ENCODE measurements at places on chromosomes 4 and X.

DNA sequence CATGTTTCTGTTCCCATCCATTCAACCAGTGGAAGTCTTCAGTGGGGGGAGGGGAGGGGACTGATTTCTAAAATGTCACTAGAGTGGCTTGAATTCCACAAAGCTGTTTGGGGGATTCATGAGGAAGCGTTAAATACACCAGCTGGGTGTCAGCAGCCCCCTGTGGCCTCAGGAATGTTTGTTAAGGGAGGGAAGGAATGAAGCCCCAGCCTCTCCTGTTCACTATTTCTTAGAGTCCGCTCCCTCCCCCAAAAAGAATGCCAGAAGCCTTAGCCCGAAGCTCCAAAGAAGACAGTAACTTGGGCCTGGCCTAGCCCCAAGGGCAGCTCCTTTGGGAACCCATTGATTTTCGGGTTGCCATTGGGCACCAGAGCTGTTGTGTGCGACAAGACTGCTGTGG, 3.3 kb downstream of the SHROOM2 start:
- DNase-seq = no peak

- DNase-seq = no peak
Measured at GRCh38 chr4:164945146-164945545, 32.3 kb downstream of the TRIM61 start.

DNA sequence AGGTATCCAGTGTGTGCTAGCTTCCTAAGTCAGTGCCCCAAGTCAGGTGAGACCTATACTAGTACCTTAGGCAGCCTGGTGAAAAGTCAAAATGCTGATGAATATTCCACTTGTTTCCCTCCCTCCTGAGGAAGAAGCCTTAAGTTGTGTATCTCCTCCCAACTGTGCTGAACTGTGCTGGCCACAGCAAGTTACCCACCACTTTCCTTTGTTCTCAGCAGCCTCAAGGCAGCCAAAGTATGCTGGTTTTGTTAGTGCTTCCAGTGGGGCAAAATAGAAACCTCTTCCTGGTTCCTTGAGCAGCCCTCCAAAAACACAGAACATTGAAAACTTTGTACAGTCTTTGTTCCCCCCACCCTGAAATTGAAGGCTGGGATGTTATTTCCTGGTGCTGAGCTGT, 13.9 kb downstream of the ATG4A start:
- no peak for DNase-seq

GRCh38 chr4:139849219-139849618, 183.6 kb downstream of the MGST2 start:
- DNase-seq = no peak

DNA sequence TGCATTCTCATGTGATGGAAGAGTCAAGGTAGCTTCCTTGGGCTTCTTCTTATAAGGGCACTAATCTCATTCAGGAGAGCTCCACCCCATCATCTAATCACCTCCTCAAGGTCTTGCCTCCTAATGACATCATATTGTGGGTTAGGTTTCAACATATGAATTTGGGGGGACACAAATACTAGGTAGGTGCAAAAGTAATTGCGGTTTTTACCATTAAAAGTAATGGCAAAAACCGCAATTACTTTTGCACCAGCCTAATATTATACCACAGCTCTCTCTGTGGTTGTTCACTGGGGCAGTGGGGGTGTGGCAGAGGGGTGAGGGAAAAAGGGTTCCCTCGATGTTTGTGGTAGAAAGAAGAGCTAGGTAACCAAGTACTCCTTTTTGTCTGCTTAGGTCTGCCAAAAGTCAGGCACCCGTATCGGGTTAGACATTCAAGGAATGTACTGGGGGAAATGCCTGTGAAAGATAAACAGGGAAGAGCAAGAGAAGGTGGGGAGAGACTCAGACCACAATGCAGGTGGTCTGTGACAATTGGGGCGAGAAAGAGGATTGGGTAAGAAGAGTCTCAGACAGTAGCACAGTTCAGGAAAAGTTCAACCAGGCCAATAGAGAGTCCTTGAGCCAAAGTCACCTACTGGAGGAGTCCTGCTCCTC, 78.9 kb upstream of the MTM1 start:
- no peak for DNase-seq

DNA sequence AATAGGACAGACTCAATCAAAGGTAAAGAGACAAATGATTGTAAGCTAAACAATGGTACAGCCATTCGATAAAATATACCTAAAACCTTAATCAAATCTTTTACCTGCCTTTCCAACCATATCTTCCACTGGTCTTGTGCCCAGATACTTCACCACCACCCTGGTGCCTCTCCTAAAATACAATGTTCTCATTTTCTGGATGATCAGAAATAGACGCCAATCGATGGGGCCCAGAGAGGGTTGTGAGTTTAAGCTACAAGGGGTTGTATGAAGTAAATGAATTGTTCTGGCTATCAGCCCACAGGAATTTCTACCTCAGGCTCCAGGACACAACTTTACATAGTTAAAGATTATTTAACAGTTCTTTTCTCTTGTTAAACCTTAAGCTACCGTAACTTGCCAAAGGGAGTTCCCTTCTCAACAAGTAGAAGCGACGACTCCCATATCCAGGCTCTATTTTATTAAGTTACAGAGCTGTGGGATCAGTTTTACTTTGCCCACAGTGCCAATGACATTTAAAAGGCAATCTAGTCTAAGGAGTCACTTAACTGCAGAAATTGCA, 99.1 kb downstream of the CHRNA9 start:
- no peak for DNase-seq

GRCh38 chrX:48784726-48785125, 1.7 kb upstream of the GATA1 start:
- no peak for DNase-seq

DNA sequence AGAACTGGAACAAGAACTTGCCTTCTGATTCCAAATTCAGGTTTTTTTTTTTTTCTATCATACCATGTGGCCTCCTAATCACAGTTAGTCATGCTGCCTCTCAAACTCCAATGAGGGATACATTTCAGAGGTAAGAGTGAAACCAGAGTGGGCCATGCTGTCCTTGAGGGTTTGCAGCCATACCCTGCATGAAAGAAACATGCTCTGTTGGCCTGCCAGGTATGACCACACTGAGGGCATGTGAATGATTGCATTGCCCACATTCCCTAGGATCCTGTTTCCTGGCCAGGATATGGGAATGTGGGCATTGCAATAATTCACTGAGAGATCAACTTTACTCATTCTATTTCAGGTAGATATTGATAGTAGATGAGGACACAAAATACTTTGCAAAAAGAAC, 56.4 kb upstream of the DDIT4L start:
- DNase-seq = no peak

GRCh38 chr4:145879598-145879997, 59.0 kb downstream of the ZNF827 start:
- no peak for DNase-seq

DNA sequence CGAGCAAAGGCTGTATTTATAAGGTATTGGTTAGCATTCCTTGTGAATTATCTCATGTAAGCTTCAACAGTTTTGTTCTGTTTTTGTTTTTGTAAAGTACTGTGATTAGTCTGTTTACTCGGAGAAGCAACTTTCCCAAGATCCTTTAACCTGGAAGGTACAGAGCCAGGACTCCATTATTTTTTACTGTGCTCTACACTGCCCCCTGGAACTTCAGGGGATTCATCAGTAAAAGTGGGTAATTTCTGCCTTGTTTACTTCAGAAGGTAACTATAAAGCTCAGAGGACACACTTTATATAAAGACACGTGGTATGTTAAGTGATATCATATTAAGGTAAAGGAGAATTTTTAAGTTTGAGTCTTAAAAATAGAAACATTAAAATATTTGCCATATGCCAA, 124.9 kb downstream of the IQCM start:
- no peak for DNase-seq

DNA sequence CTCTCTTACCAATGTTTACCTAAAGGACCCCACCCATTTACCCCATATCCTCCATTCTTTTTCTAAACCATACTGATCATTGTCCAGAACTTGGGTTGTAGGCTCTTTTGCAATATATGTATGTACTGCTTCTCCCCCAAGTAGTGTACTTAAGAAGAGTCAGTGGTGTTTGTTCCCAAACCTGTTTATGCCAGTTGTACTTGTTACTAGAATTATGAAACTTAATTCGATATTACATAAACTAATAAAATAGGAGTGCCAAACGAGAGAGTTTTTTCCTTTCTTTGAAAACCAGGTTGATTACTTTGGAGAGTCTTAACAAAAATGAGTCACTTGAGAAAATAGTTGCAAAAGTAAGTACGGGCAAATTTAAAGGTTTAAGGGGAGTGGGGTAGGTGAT, 96.3 kb downstream of the GEMIN8 start:
- DNase-seq = no peak

GRCh38 chrX:101357166-101357795, 8.7 kb upstream of the TIMM8A start:
- DNase-seq = no peak

- DNase-seq = no peak
Measured at GRCh38 chr4:33381816-33382215, 2661.6 kb downstream of the PCDH7 start.

GRCh38 chrX:2500091-2500802, 529 bp downstream of the DHRSX start:
- peak; percentile 25 for DNase-seq
